ENCODE measurements at places on chromosomes 2 and 18.

DNA sequence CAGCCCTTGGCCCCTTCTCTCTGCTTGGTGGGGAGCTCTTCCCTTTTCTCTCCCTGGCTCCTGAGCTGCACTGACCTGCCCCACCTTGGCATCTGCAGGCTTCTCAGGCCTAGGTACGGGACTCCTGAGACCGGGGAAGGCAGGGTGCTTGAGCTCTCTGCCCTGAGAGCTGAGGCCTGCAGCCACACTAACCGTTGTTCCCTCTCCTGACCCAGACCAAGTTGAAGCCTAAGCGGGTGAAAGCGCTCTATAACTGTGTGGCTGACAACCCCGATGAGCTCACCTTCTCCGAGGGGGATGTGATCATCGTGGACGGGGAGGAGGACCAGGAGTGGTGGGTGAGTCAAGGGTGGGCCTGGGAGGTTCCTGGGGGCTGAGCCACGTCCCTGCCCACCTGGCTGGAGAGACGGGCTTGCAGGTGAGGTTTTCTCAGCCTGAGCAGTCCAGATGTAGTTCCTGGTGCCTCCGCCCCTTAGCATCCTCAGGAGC lies 22.2 kb downstream of the ITGB1BP1 start:
- no peak for DNase-seq

- DNase-seq, result no peak
Measured at GRCh38 chr2:41719756-41720155, 328.1 kb upstream of the PKDCC start.

GRCh38 chr2:195106681-195107380 lies 550.2 kb upstream of the SLC39A10 start:
- DNase-seq, result no peak

GRCh38 chr2:42025151-42025582 lies 22.7 kb upstream of the PKDCC start:
- no peak for DNase-seq

- no peak for DNase-seq
Measured at GRCh38 chr2:12236136-12236844, 480.4 kb upstream of the TRIB2 start.

- DNase-seq, result no peak
Measured at GRCh38 chr2:224022486-224022885, 16.6 kb downstream of the SERPINE2 start.

DNA sequence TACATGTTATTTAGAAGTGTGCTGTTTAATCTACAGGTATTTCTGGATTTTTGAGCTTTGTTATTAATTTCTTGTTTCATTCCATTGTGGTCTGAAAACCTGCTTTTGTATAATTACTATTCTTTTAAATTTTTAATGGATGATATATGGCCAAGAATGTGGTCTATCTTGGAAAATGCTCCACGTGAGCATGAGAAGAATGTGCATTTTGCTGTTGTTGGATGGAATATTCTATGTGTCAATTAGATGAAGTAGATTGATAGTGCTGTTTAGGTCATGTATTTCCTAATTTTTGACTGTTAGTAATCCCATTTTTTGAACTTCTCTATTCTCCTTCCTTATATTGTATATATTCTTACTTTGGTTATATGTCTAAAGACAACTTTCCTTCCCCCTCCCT lies 19.9 kb upstream of the TTN start:
- no peak for DNase-seq

All from stimulated activated CD4-positive, alpha-beta T cell treated with anti-CD3 and anti-CD28 coated beads, Interleukin-15, amount 100 ng/mL, for 24 hours (primary cell).